ENCODE measurements at places on chromosomes 16 and 17. TPM values are rescaled to one million over a fixed set of nuclear protein-coding genes. Genes with fewer than 3 reads are reported as not detected.

- H3K27me3 ChIP-seq: no peaks in the 10 kb centered on the region
- no peak for DNase-seq
- no peak overlapping the region for H3K4me3 ChIP-seq
- peaks cover 48% of the 10 kb centered on the region for H3K36me3 ChIP-seq
- H3K27ac ChIP-seq: no peak overlapping the region
Measured at GRCh38 chr16:18783430-18784341, 6.4 kb downstream of the RPS15A start.

CIITA gene
- total RNA-seq: 0.14 TPM

FAM171A2 gene
- total RNA-seq: 12.0 TPM

- no peaks in the 10 kb centered on the region for H3K36me3 ChIP-seq
- H3K4me1 ChIP-seq: peaks cover 2% of the 10 kb centered on the region
- H3K4me3 ChIP-seq: no peak overlapping the region
- DNase-seq: no peak
Measured at GRCh38 chr16:89613954-89614459, 565 bp downstream of the DPEP1 start.

Data from endothelial cell of umbilical vein (primary cell).